Activated CD4-positive, CD25-positive, alpha-beta regulatory T cell treated with anti-CD3 and anti-CD28 coated beads, Interleukin-2, amount 50 U/mL, for 16 hours (primary cell): ENCODE measurements at places on chromosomes 3 and 15.

- no peak for DNase-seq
Measured at GRCh38 chr3:155393316-155393715, 99.8 kb upstream of the STRIT1 start.

GRCh38 chr3:66555214-66555844, 54.5 kb upstream of the LRIG1 start:
- DNase-seq = no peak

DNA sequence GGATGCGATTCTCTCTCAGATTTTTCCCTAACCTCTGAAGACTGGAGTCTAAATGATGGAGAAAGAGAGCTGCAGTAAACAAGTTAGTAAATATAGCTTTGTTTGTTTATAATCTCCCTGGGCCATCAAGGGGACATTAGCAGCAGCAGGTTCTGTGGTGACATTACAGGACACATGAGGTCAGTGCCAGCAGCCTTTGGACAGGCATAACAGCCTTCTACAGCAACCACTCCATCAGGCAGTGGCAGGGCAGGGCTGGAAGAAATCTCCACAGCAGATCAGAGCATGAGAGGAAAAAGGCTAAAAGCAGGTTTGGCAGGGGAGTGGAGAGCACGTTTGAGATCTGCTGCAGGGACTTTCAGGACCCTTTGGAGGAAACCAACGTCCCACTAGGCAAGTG, 127.6 kb upstream of the ACP3 start:
- no peak for DNase-seq

- DNase-seq = no peak
Measured at GRCh38 chr3:43865887-43866528, 175.3 kb downstream of the ABHD5 start.

DNA sequence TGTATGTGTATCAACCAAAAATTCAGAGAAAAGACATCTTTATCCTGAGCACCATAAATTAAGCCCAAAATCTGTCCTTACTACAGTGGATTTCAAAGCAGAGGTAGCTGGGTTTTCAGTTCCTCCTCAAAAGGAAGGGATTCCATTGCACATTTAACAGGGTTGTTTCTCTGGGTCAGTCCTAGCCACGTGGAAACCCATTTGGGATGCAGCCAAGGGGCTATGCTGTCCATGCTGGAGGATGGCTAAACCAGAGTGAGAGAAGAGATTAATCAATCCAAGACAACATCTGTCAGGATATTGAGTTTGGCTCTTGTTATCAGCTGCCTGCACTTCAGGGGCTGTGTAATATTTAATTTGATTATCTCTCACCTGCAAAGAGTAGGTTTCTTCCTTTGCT, 28.1 kb downstream of the LSAMP start:
- DNase-seq = no peak

- no peak for DNase-seq
Measured at GRCh38 chr15:85306946-85307686, 73.3 kb upstream of the AKAP13 start.
